ENCODE measurements at places on chromosomes 16 and 17.

DNA sequence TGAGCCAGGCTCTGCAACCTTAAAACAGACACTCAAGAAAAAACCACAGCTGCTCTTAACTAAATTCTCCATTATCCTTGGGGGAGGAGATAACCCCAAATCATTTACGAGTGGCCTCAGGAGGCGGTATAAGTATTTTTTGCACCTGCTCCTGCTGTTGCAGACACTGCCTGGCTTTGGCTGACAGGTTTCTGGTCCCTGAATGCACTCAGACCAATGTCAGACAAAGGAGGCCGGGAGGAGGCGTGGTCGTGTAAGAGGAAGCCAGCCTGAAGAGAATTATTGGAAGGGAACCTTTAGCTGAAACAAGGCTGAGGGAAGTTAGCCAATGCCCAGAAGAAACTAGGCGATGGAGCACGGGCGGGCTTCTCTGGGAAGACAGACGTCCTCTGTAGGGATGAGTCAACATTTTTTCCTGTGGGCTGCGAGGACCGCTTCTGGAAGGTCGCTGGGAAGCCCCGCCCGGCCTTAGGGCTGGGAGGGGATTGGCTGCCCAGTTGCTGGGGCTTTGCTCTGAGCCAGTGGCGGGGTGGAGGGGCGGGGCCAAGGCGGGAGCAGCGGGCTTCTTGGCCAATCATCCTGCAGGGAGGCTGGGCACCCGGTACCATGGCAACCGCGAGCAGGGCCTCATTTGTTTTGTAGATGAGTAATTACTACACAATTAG is 82.3 kb downstream of the CCDC182 start:
- peak; percentile 97 for DNase-seq

GRCh38 chr17:62030264-62030663 is 34.8 kb downstream of the MED13 start:
- no peak for DNase-seq

GRCh38 chr17:28968914-28969295 is 17.6 kb upstream of the PHF12 start:
- DNase-seq = no peak

DNA sequence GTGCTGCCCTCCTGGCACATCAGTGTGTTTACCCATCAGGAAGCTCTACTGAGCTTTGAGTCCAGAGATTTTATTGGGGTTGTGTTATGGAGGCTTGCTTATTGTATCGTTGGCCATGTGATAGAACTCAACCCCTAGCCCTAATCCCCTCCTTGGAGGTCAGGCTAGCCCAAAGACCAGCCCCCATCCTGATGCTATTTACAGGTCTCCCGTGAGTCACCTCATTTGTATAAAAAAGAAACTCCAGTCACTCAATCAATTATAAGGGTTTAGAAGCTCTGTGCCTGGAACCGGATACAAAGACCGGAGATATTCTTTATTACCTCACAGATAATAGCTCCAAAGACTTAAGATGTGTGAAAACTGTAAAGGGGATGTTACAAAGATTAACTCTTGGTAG is 405.9 kb downstream of the CNTNAP4 start:
- no peak for DNase-seq

GRCh38 chr16:56610017-56610608 is 1.7 kb downstream of the MT2A start:
- peak; percentile 88 for DNase-seq

DNA sequence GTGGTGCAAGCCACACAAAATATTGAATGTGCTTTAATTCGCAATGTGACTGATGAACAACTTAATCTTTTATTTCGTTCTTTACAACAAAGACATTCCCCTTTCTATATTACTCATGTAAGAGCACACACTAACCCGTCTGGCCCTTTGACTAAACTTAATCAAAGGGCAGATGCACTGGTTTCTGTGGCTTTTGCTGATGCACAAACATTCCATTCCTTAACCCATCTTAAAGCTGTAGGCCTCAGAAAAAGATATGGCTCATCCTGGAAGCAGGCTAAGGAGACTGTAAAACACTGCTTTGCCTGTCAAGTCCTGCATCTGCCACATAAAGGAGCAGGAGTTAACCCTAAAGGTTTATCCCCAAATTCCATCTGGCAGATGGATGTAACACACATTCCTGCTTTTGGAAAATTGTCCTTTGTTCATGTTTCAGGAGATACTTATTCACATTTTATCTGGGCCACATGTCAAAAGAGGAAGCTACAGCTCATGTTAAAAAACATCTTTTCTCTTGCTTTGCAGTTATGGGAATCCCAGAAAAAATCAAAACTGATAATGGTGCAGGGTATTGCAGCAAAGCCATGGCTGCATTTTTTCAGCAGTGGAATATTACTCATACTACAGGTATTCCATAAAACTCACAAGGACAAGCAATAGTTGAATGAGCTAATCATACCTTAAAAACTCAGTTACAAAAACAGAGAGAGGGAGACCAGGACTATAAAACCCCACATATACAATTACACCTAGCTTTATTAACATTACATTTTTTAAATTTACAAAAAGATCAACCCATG is 137.2 kb downstream of the AHSP start:
- no peak for DNase-seq

DNA sequence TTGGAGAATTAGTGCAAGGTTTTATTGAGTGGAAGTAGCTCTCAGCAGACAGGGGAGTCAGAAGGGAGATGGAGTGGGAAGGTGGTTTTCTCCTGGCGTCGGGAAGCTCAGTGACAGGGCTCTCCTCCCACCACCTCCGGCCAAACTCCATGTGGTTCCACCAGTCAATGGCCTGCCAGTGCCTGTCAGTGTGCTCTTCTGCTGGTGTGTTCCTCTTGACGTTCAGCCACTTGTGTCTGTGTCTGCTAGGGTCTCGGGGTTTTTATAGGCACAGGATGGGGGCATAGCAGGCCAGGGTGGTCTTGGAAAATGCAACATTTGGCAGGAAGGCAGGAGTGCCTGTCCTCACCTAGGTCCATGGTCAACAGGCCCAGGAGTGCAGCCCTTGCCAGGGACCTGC is 506.7 kb upstream of the KIF2B start:
- DNase-seq = no peak

DNA sequence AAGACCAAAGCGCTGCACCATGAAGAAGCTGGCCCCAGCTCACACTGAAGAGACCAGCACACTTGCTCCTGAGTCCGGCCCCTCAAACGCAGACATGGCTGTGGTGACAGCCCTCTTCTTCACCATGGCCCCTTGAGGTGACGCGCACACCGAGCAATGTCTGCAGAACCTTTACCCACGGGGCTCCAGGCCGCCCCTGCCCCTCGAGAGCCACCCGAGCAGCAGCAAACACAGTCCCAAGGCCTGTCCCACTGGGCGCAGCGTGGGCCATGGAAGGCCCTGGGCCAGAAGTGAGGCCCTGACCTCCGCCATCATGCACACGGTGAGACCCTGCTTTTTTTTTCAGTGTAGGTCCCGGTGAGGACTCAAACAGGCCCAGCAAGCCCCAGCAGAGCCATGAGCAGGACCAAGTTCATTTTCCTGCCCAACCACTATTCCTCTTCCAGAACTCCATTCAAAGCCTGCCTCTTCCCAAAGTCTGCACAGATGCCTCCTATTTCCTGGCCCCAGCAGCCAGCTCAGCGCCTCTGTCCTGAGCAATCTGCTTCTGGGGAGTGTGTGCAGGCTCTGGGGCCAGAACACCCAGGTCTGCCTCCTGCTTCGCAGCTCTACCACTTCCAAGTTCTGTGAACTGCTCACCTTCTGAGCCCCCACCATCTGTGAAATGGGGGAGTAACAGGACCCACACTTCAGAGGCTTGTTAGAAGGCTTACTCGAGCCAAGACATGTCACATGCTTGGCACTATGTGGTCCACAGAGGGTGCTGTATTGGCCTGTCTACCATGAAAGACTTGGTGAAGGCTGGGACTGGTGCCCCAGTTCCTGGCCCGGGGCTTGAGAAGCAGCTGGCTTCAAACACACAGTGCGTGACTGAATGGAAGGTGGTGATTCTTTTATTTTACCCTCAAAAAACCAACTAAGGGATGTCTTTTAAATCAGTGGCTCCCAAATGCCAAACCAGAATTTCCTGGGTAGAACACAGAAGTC is 35.7 kb upstream of the GSG1L start:
- DNase-seq = peak; percentile 62

GRCh38 chr16:11312718-11313492 is 31.8 kb upstream of the PRM1 start:
- no peak for DNase-seq

DNA sequence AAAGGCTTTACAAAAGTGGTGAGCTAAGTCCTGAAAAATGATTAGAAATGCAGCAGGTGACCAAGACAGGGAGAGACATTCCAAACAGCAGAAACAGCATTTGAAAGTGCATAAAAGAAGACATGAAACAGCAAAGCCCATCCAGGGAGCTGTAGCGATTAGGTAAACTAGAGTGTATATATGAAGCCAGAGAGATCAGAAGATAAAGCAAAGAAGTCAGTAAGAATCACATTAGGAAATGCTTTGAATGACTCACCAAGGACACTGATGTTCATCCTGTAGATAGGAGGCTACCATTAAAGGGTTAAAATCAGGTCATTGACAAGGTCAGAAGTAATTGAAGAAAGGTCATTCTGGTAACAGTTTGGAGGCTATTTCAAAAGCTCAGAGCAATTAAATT is 27.6 kb upstream of the VAT1L start:
- no peak for DNase-seq

- DNase-seq = no peak
These were observed 12.3 kb downstream of the ALOXE3 start for GRCh38 chr17:8105957-8106398.

GRCh38 chr16:49200223-49200820 is 81.3 kb downstream of the CBLN1 start:
- no peak for DNase-seq

DNA sequence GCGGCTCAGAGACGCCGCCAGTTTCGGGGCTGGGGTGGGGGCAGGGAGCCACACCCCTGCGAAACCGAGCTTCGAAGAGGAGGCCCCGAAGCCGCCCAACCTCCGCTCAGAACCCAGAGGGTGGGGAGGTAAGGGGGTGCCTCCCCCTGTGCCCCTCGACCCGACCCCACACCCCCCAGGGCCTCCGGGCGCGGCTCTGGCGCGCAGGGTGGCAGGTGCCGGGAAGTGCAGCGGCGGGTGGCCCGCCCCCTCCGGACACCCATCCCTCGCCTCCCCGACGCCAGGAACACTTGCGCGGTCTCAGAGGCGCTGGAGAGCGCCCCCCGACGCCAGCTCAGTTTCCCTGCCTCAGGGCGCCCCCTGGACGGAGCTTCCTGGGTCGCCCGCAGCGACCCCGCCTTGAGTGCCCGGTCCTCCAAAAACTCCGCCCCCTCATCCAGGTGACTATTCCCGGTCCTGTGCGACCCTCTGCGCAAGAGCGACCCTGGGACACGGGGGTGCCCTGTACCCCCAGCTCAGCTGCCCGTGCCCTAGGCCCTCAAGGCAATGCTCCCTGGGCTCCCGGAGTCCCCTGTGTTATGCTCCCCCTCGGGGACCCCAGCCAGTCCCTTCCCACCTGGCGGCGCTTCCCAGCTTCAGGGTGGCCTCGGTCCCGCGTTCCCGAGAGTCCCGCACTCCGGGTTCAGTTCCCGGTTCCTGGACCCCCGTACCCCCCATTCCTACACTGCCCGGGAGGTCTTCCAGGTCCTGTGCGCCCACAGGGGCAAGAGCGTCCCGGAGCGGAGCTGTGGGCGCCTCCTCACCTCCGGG is 562 bp downstream of the PPL start:
- DNase-seq = no peak

GRCh38 chr17:47837401-47838039 is 3.6 kb downstream of the SCRN2 start:
- DNase-seq = no peak

GRCh38 chr16:15894571-15895374 is 6.4 kb upstream of the CEP20 start:
- DNase-seq = no peak

DNA sequence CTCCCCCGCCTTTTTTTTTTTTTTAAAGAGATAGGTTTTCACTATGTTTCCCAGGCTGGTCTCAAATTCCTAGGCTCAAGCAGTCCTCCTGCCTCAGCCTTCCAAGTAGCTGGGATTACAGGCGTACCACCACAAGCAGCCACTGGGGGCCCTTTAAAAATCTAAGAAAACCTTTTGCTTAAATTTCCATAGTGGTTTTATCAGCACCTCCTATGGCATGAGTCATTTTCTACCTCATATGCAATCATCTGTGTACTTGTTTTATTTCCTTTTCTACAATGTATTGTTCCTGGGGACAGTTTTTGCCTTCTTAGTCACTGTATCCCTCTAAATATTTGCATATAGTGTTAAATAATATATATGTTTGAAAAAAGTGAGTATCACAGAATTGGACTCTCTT is 29.2 kb downstream of the GNA13 start:
- no peak for DNase-seq

DNA sequence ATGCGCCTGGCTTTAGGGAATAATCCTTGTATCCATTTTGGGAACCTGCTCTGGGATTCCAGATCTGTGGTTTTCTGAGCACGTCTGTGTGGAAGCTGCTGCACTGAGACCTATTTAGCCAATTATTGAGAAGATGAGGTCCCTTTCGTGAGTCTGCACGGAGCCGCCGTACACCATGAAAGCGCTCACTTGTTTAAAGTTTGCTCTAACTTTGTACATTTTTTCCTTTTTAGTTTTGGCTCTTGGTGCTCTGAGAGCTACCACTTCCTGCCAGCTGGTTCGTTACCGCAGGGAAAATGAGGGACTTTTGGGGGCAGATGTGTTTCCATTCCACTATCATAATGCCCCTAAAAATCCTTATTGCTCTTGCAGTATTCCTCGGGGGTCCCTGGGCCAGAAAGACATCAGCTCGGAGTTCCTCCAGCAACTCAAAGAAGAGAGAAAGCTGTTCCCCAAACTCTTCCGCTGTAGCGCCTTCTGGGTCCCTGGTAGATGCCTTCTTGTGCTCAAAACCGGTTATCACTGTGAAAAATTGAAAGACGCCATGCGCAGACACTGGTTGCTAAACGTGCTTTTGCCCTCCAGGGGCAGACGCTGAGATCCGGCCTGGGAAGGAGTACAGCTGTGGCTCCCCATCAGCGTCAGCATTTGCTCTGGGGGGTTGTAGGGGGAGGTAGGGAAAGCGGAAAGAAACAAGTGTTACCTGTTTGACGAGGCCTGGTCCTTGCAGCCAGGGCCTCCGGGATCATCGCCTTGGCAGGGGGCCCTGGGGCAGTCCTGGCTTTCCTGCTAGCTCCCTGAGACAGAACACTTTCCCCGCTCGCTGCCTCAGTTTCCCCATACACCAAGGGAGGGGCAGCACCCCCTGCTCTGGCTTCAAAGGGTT is 238.1 kb downstream of the MRTFB start:
- no peak for DNase-seq

- no peak for DNase-seq
These were observed 5.9 kb downstream of the CLEC19A start for GRCh38 chr16:19291475-19291874.

GRCh38 chr17:60108712-60109111 is 30.0 kb upstream of the HEATR6 start:
- DNase-seq = no peak
